ENCODE measurements at places on chromosomes 2 and 18.

GRCh38 chr18:49002881-49003280 is 52.1 kb upstream of the SMAD7 start:
- DNase-seq: no peak

GRCh38 chr2:233418761-233419546 is 64.7 kb downstream of the DGKD start:
- peak; percentile 65 for DNase-seq

DNA sequence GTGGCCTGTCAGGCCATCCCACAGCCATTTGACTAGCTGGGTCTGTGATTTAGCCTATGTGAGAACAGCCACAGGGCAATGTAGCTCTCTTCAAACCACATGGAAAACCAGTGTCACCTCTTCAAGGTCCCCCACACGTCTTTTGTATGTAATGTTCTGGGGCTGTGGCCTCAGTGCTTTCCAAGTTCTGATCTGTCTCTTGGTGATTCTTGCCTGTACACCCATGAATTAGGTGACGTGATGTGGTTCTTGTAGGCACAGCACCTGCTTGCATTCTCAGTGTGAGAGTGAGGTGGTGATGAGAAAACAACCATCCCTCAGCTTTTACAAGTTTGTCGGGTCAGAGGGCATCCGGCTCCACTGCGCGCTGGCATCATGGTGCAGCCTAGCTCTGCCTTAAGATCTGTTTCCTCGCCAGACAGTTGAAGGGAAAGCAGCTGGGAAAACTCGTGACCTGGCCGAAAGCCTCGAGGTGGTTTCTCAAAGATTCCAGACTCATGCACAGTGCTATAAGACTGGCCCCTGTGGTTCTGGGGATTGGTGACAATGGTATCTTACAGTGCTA is 125.8 kb downstream of the TANC1 start:
- peak; percentile 65 for DNase-seq

- DNase-seq: peak; percentile 72
Observed at GRCh38 chr2:233436691-233437438, 82.6 kb downstream of the DGKD start.

- no peak for DNase-seq
Observed at GRCh38 chr2:146661473-146662096, 1183.2 kb upstream of the ACVR2A start.

DNA sequence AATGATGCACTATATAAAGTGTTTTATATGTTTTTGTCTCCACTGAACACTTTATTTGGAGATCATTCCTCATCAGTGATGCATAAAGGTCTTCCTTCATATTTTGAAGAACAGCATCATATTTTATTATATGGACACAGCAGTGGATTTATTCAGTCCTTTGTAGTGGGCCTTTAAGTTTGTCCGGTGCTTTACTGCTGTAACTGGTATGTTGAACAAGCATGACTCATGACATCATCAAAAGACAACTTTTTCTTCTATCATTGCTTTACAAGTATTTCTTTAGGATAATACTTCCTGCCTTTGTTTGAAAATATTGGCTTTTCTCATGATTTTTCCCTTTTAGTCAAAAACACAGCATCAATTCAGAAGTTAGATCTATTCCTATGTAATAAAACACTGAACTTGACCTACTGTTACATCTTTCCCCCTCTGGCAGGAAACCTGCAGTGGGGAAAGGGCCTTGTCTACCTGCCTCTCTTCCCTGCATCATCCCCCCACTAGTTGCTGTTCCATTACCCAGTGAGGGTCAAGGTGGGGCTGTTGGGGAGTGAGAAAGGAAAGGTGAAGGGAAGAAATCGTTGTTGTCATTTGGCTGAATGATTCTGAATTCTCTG is 241.2 kb downstream of the CYP26B1 start:
- no peak for DNase-seq

DNA sequence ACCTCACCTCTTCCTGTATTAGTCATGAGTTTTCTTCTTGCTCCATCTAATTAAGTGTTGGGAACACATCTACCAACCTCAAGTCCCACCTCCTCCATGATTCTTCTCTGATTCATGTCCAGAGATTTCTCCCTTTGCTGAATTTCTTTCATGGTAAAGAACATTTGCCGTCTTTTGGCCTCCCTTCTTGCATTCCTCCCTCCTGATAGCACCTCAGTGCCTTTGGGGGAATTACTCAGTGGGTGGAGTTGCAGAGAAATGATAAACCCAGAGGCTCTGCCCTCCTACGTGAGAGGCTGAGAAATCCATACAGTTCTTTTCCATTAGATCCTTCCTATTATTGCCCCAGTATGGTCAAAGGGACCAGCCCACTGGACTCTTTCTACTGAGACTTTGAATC is 651.9 kb downstream of the SLC4A3 start:
- DNase-seq: no peak

GRCh38 chr18:27966881-27967280 is 210.0 kb downstream of the CDH2 start:
- DNase-seq: no peak

GRCh38 chr2:154350911-154351310 is 347.6 kb upstream of the KCNJ3 start:
- DNase-seq: no peak

DNA sequence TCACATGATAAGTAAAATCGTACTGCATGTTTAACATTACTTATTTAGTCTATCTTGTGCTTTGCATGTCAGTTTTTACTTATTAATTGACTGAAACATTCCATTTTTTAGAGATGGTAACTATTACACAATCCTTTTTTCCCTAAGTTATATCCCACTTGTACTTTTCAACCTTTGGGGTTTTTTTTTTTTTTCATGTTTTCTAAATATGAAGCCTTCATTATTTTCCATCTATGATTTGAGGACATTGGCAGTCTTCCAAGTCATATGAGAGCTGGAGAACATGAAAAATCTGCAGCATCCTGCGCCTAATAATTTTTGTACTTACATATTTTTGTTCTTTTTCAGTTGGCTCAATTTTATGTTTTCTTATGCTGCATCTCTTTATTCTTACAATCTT is 113.9 kb downstream of the MYO1B start:
- DNase-seq: no peak

All from left ventricle myocardium superior (tissue), 1 donor.